ENCODE measurements at places on chromosomes 11 and 22.

DNA sequence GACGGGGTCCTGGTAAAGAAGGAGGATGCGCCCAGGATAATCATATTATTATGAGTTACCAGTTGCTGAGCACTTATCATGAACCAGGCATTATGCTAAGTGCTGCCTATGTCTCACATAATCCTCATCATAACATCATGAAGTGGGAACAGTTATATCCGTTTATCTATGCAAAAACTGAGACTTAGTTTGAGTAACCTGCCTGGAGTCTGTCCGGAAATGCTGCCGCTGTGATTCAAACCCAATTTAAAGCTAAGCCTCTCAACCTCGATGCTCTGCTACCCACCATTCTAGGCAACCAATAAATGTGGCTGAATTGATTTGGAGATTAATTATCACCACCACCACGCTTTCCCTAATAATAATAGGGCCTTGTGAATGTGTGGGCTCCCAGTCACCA lies 111.5 kb upstream of the CLMP start:
- no peak for DNase-seq

DNA sequence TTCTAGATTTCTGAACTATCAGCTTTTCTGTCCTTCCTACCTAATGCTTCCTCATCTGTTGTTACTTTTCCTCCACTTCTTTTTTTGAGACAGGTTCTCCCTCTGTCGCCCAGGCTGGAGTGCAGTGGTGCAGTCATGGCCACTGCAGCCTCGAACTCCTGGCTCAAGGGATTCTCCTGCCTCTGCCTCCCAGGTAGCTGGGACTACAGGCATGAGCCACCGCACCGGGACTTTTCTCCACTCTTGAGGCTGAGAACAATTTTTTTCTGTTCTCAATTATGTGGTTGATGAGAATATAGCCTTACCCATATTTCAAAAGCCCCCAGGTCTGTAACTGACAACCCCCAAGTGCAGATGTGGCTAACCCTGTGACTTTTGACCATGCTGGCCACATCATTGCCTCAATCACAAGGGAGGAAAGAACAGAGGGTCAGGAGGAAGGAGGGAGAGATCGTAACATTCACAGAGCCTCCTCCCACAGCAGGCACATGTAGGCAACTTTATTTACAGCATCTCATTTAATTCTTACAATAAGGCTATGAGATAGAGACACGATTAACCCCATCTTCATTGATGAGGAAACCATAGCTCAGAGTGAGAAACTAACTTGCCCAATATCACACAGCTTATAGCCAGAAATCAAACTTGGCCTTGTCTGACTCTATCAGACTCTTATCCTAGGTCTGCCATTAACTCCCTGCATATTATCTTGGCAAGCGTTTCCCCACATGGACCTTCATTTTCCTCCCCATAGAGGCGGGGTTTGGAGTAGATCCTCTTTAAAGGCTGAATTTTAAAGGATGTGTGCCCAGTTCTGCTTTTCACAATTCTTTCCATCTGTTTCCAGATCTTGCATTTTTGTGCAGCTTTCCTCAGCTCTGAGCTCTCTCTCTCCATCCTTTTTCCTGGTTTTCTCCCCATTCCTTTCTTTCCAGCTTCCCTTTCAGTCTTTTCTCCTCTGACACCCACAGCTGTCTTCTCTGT lies 9.6 kb downstream of the POU2F3 start:
- DNase-seq = no peak

DNA sequence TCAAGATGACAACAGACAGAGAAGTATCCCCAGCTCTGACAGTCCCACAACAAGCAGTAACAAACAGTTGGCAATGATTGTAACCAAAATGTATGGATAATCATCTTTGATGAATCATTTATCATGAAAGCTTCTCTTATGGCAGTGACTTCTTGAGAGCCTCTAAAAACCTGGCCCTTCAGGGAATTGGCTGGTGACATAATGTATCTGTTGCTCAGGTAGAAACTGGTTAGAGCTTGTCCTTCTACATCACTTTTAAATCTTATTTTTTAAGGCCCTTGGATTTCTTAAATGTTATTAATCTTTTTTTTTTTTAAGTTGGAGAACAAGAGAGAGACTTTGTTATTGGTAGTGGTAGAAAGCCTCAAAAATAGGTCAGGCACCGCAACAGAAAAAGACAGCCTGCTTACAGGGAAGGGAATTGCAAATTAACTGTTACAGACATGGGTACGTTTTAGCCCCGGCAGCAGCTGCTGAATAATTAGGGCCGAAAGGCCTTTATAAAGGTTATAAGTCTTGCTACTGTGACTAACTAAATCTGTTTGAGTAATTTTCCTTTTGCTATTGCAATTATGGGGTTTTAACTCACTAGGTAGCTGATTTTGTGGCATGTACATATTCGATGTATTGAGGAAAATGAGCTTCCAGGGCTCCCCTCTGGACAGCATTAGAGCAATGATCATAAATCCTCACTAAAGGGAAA lies 207.7 kb upstream of the LRRC4C start:
- no peak for DNase-seq

GRCh38 chr22:39515266-39516050 lies 4.9 kb upstream of the ATF4 start:
- no peak for DNase-seq

GRCh38 chr11:76760236-76760635 lies 22.9 kb upstream of the TSKU start:
- DNase-seq = no peak

GRCh38 chr11:102192349-102193066 lies 82.3 kb downstream of the YAP1 start:
- no peak for DNase-seq

DNA sequence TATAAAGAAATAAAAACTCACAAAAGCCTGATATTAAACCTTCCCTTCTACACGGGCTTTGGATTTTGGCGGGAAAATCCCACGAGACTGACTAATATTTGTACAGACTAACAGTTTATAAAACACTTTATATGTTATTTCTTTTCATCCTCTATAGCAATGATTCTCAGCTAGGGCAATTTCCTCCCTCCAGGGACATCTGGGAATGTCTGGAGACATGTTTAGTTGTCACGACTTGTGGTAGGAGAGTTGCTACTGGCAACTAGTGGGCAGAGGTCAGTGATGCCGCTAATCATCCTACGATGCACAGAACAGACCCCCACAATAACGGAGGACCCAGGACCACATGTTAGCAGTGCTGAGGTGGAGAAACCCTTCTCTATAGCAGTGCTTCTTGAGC lies 304.8 kb upstream of the PITPNB start:
- no peak for DNase-seq

DNA sequence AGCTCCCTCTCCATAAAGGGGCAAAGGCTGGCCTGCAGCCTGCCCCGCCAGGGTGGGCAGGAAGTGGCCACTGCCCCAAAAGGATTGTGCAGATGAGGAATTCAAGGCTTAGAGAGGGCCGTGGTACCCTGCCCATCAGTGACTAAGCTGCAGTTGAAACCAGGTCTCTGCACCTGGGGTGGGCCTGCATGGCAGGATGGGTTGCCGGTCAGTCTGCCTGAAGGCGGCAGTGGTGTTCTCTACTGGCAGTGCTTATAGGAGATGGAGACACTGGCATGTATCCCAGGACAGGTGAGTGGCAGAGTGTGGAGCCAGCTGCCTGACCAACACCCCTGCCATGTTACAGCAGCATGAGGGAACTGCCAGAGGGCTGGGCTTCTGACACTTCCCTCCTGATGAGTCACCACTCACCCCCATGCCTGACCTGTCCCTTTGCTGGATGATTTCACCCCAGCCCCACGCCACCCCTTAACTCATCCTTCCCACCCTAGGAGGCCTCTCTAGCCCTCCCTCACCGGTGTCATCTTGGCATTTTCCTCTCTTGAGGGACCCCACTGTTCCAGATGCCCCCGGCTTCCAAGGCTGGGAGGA lies 70.2 kb upstream of the LMO1 start:
- DNase-seq = no peak

DNA sequence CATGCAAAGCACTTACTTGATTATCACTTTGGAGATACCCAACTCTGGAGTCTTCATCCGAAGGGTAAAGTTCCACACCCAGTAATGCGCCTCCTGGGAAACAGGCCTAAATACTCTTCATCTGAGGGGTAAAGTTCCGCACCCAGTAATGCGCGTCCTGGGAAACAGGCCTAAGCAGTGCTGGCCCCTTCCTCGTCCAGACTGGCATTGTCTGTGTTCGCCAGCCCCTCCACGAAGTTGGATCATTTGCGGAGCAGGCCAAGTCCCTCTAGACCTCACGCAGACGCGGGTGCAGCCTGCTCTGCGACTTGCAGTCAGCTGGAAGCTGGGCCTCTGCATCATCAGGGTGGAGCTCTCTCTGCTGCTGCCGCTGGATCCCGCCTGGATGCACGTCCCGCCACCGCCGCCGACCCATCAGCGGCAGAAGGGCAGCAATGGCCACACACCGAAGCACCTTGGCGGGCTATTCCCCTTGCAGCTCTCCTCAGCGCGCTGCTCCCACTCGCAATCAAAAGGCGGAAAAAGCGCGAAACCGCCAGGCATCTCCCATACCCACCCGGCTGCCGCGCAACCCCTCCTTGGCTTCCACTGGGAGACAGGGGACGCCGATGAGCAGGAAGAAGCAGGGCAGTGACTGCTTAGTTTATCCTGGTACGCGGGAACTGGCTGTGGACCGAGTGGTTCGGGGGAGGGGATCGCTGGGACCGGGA lies 34.1 kb upstream of the GLYATL1 start:
- no peak for DNase-seq

DNA sequence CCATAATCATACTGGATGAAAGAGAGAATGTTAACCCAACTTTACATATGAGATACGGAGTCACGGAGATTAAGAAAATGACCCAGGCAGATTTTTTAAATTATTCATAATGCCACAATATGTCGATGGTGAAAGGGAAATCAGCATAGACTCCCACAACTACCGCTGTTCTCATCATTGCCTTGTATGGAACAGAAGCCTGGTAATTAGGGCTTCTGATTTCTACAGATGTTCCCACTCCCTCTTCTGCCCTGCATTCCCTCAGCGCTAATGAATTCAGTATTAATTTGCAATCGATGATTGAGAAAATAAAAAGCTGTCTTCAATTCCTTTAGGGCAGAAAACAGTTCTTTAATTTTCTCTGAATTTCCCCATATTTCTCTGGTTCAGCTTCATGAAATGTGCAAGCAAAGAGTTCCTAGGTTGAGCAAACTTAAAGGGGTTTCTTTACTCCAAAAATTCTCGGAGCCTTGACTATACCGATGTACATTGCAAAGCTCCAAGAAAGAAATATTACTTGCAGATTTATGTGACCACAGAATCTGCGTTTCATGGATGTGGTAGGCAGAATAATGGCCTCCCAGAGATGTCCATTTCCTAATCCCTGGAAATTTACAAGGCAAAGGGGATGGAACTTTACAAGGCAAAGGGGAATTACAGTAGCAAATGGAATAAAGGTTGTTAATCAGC lies 134.9 kb upstream of the ZC3H12C start:
- no peak for DNase-seq

All from AG04449 (cell line).